CD4-positive, alpha-beta T cell treated with Interleukin-21 for 1 hour (primary cell): ENCODE measurements at places on chromosomes 11 and 22.

GRCh38 chr11:77196961-77197360 lies 68.9 kb downstream of the MYO7A start:
- no peak for DNase-seq

DNA sequence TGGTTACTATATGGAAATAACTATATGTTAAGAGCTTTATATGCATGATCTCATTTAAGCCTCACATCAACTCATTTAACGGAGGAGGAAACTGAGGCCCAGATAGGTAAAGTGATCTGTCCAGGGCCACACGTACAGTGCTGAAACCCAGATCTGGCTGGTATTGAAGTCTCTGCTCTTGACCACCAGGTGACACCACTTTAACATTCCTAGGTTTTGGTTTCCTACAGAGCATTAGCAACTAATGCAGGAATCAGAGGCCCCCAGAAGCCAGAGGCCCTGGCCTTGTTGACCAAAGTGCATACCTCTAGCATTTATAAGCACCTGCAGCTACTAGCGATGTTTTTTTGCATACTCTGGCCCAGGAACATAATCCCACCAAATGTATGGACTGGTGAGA lies 12.9 kb upstream of the LIMK2 start:
- no peak for DNase-seq

- no peak for DNase-seq
Measured at GRCh38 chr11:22670830-22671229, 4.4 kb downstream of the GAS2 start.

DNA sequence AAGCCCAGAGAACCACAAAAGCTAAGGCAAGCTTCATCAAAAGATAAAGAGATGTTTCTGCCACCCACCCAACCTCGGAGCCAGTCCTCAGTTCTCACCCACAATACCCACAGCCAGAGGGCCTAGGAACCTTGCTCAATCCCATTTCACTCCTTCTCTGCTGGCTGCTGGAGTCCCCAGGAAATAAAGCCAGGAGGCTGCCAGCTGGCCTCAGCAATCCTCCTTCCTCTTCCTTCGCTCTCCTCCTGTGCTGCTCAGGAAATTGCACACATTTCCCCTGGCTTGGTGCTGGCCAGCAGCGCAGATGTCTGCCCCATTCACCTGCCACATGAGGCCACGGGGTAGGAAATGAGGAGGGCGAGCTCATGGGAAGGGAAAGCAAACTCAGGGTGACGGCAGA lies 91.8 kb upstream of the LDLRAD3 start:
- no peak for DNase-seq

GRCh38 chr11:93563857-93564256 lies 20.7 kb upstream of the SMCO4 start:
- DNase-seq: no peak

DNA sequence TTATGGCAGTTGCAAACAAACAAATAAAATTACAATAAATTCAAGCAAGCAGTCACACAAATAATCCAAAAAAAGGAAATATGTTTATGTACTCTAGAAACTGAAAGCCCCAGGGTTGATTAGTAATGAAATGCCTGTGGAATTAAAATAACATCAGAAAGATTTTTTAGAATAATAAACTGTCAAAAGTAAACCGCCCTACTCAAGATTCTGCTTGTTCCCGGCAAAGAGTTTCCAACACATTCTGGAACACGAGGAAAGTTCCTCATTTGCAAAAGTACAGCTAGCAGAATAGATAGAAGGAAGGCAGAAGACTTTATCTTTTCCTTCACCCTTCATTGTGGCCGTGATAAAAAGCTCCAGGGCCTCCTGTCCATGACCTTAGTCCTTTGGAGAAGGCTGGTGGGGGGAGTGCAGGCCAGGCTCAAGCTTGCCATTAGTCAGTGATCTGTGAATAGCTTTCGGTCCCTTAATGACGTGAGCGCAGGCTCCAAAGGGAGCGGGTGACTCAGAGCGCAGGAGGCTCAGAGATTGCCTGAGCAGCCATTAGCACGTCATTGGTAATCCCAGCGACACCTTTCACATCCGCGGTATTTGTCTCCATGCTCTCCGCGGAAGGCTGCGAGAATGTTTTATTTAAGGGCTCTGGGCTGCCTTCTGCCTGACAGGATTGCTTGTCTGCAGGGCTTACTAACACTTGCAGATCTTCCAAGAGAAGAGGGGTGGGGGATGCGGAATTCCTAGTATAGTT lies 458.3 kb downstream of the METTL15 start:
- DNase-seq: no peak

- DNase-seq: no peak
Measured at GRCh38 chr11:94928117-94928990, 45.0 kb downstream of the CWC15 start.

DNA sequence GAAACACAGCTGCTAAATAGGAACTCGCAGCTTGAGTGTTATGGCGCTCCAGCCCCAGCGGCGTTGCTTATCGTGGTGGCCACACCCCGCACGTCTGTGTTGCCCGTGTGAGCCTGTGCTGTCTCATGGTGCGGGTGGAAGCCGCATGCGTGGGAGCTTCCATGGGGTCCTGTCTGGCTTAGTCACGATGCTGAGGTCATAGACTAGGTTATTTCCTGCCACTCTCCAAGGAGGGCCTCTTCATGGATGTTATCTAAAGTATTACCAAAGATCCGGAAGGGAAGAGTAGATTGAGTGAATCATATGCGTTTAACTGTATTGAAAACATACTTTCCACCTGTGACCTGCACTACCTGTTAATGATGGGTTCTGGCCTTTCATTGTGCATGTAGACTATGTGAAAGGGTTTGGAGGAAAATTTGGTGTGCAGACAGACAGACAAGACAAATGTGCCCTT lies 21.7 kb downstream of the CTTN start:
- no peak for DNase-seq

GRCh38 chr11:75204012-75204674 lies 36.4 kb upstream of the TPBGL start:
- DNase-seq: no peak

- no peak for DNase-seq
Measured at GRCh38 chr22:49203091-49203858, 624.4 kb downstream of the BRD1 start.

DNA sequence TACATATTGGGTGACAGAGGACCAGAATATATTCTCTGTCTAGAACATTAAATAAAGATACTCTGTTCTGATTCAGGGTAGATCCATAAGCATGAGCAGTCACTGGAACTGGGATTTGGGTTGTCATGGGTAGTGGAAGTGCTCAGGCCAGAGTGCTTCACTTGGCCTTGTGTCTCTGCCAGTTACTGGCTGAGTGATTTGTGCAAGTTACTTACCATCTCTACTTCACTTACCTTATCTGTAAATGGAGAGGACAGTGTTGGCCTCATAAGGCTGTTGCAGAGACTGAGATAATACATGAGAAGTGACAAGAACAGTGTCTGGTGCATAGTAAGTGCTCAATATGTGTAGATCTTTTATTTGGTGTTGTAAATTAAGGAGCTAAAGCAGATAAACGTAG lies 17.6 kb downstream of the ATXN10 start:
- DNase-seq: no peak

GRCh38 chr11:21072558-21072957 lies 403.2 kb downstream of the NELL1 start:
- no peak for DNase-seq

GRCh38 chr22:19061471-19062138 lies 60.6 kb downstream of the DGCR2 start:
- DNase-seq: no peak
